ENCODE measurements at places on chromosomes 16 and 17.

- no peak for DNase-seq
- H3K4me3 ChIP-seq = no peak overlapping the region
- no peaks in the 10 kb centered on the region for H3K4me1 ChIP-seq
- no peak overlapping the region for H3K27ac ChIP-seq
- no peaks in the 10 kb centered on the region for H3K36me3 ChIP-seq
Observed at GRCh38 chr17:80980397-80981061, 11.1 kb upstream of the CHMP6 start.

- no peak overlapping the region for H3K27ac ChIP-seq
- H3K4me1 ChIP-seq = no peaks in the 10 kb centered on the region
- H3K36me3 ChIP-seq = no peaks in the 10 kb centered on the region
- no peak overlapping the region for H3K4me3 ChIP-seq
- DNase-seq = no peak
Observed at GRCh38 chr17:37168731-37169353, 206.9 kb upstream of the C17orf78 start.

DNA sequence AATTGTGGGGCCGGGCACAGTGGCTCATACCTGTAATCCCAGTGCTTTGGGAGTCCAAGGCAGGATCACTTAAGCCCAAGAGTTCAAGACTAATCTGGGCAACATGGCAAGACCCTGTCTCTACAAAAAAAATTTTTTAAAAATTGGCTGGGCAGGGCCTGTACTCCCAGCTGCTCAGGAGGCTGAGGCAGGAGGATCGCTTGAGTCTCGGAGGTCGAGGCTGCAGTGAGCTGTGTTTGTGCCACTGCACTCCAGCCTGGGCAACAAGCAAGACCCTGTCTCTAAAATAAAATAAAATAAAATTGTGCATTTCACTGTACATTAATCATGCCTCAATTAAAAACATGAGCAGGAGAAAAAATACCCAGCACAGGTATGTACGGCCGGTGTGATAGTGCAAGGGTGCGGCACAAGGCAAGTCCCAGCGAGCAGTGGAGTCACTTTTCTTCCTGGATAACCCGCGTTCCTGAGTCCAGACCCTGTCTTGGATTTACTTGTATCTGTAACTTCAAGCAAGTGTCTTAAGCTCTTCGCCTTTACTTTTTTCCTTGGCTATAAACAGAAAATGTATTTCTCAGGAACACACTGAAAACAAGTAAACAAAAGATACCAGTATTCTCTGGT is 11.4 kb downstream of the ZDHHC7 start:
- DNase-seq = no peak
- H3K36me3 ChIP-seq = peaks cover 22% of the 10 kb centered on the region
- no peaks in the 10 kb centered on the region for H3K27me3 ChIP-seq
- H3K4me3 ChIP-seq = no peak overlapping the region
- no peak overlapping the region for H3K27ac ChIP-seq
- peaks cover 5% of the 10 kb centered on the region for H3K4me1 ChIP-seq

DNA sequence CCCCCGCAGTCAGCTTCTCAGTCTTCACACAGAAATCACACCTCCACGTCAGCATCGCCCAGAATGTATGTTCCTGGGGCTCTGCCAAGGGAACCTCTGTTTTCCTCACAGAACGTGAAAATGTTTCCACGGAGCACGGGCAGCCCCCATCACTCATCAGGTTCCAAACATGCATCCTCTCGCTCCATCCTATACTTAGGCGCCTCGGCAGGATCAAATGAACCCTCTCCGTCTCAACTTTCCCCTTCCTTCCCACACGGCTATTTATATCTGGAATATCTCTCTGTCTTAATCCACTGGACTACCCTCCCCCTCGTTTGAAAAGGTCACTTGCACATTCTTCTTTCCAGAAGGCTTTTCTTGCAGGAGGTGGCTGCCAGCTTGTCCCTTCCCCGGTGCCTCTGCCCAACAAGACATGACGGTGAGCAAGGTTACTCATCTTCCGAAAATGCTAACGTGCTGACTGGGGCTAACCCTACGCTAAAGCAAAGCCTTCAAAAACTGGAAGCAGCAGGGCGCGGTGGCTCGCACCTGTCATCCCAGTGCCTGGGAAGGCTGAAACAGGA is 21.6 kb downstream of the NXN start:
- H3K36me3 ChIP-seq = no peaks in the 10 kb centered on the region
- DNase-seq = no peak
- no peaks in the 10 kb centered on the region for H3K4me1 ChIP-seq
- H3K27me3 ChIP-seq = no peaks in the 10 kb centered on the region

GRCh38 chr17:55555772-55556171 is 44.5 kb upstream of the SMIM36 start:
- no peak overlapping the region for H3K4me3 ChIP-seq
- no peaks in the 10 kb centered on the region for H3K27me3 ChIP-seq
- no peak for DNase-seq
- H3K4me1 ChIP-seq = no peaks in the 10 kb centered on the region
- H3K27ac ChIP-seq = no peak overlapping the region
- no peaks in the 10 kb centered on the region for H3K36me3 ChIP-seq

GRCh38 chr16:8858994-8859912 is 9.6 kb downstream of the CARHSP1 start:
- H3K27me3 ChIP-seq = no peaks in the 10 kb centered on the region
- no peaks in the 10 kb centered on the region for H3K36me3 ChIP-seq
- no peak overlapping the region for H3K4me3 ChIP-seq
- no peak for DNase-seq
- H3K4me1 ChIP-seq = no peaks in the 10 kb centered on the region

Data from naive thymus-derived CD4-positive, alpha-beta T cell (primary cell).